Cerebellum (tissue), 4 donors: ENCODE measurements at places on chromosomes 4 and X. TPM values are rescaled to one million over a fixed set of nuclear protein-coding genes. Genes with fewer than 3 reads are reported as not detected.

The GRPR gene
- 0.36 TPM for total RNA-seq

The RPA4 gene
- 0.91 TPM for total RNA-seq

The RPGR gene
- 17.7 TPM for total RNA-seq

The FGF2 gene
- 12.1 TPM for total RNA-seq

The CXCL6 gene
- 1.00 TPM for total RNA-seq

The MCUB gene
- 10.6 TPM for total RNA-seq

The TMA16 gene
- total RNA-seq, result 17.5 TPM

The GPR34 gene
- total RNA-seq, result 8.4 TPM

The BST1 gene
- 1.2 TPM for total RNA-seq

The SRPK3 gene
- 0.18 TPM for total RNA-seq

The RTL3 gene
- total RNA-seq, result not detected

The NXT2 gene
- total RNA-seq, result 13.6 TPM

The SHISA3 gene
- 0.18 TPM for total RNA-seq

The DDX53 gene
- not detected for total RNA-seq

The NPNT gene
- total RNA-seq, result 2.0 TPM

The STEEP1 gene
- total RNA-seq, result 27.9 TPM

The SSX2 gene
- total RNA-seq, result not detected

GRCh38 chr4:33493231-33493630 is 2751.1 kb downstream of the ARAP2 start:
- no peak for DNase-seq

GRCh38 chrX:70453024-70453618 is 8.5 kb downstream of the DLG3 start:
- no peak for DNase-seq

- no peak for DNase-seq
Measured at GRCh38 chr4:7356667-7357310, 77.9 kb downstream of the PSAPL1 start.

DNA sequence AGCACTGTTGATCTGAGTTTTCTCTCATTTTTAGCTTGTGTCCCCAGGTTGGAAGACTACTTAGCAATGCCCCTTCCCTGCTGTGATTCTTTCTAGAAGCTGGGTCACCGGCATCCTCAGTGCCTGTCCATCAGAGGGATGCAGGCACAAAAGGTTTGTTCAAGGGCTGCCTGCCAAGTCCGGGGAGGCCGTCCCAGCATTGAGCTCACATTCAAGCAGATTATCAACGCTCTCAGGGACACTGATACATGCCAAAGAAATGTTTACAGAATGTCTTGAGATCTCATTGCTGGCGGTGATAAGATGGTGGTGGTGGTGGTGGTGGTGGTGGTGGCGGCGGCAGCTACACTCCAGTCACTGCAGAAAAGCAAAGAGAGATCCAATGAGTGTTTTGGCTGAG is 79.6 kb upstream of the VCX3A start:
- no peak for DNase-seq

GRCh38 chr4:83724485-83725335 is 188.8 kb downstream of the GPAT3 start:
- DNase-seq, result no peak

DNA sequence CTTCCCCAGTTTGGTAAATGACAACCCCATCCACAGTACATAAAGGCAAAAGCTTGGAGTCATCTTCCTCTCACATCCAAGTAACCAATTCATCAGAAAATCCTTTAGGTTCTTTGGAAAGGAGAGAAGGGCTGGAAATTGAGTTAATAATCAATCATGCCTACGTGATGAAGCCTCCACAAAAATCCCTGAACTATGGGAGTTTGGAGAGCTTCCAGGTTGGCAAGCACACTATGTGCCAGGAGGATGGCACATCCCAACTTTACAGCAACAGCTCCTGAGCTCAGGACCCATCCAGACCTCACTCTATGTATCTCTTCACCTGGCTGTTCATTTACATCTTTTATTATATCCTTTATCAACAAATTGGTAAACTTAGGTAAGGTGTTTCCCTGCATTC is 98.9 kb downstream of the IQCM start:
- no peak for DNase-seq

DNA sequence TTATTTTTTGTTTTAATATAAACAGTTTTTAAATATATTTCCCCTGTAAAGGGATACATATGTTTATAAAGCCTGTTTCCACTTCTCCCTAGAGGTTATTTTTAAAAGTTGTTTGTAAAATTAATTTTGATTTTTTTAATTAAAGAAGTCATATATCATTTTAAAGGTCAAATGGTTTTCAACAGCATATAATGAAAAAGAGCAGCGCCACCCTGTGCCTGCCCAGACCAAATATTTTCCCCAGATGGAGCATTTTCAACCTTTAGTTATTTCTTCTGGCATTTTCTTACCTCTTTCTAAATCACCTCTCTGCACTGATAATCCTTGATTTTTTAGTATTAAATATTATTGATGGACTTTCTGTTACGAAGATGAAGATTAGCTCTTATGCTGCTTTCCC is 21.0 kb downstream of the MSX1 start:
- DNase-seq, result no peak

DNA sequence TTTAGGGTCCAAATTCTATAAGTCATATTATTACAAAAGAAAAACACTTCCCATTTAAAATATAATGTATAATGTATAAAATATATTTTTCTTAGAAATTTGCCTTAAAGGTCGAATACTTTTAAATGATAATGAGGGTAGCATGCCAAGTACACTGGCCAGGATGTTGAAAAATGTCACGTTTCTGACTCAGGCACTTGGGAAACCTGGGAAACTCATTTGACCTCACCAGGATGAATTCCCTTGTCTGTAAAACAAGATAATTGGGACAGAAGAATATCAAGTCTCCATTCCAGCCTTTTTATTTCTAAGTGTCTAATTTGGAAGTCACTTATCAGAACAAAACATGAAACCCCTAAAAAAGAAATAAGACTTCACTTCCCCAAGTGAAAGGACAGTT is 3.4 kb upstream of the SLC39A8 start:
- no peak for DNase-seq

GRCh38 chrX:132631579-132632232 is 142.9 kb upstream of the MBNL3 start:
- peak; percentile 1 for DNase-seq

- no peak for DNase-seq
Measured at GRCh38 chrX:55220119-55220794, at the start of gene PAGE5. PAGE5 (plus strand) TSS chrX:55220346; CDS start chrX:55221383, 1,037 bp downstream.

- DNase-seq, result no peak
Measured at GRCh38 chr4:55386073-55386472, 9.7 kb upstream of the TMEM165 start.

DNA sequence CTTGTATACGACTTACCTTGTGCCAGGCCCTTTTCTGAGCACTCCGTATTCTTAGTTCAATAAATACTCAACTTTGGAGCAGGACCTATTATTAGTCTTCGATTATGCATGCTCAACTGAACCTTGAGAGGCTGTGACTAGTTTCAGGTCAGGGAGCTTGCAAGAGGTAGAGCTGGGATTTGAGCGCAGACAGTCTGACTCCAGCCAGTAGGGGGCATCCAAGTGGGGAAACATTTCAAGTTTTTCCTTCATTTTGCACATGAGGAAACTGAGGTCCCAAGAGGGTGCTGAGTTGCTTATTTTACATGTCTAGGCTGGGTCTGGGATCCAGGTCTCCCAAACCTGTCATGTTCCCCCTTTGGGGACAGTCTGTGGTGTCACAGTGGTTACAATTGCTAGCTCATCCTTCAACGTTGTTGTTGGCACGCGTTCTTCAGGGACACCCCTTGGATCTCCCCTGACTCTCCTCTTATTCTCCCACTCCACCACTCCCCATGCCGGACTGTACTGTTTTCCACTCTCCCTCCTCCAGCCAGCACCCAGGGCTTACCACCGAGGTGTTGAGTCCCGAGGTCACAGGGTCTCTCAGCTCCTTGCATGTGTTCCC is 6.7 kb upstream of the PRICKLE3 start:
- DNase-seq, result no peak

GRCh38 chr4:186622788-186623464 is 67.6 kb upstream of the MTNR1A start:
- peak; percentile 5 for DNase-seq

- DNase-seq, result no peak
Measured at GRCh38 chrX:700936-701335, 70.3 kb downstream of the SHOX start.

GRCh38 chr4:188660796-188661195 is 521.6 kb downstream of the TRIML1 start:
- no peak for DNase-seq

GRCh38 chrX:124862301-124862700 is 457.4 kb upstream of the TEX13C start:
- no peak for DNase-seq

GRCh38 chrX:11672213-11672612 is 6.5 kb upstream of the ARHGAP6 start:
- no peak for DNase-seq

- no peak for DNase-seq
Measured at GRCh38 chr4:122584519-122584918, 36.3 kb downstream of the IL21 start.

DNA sequence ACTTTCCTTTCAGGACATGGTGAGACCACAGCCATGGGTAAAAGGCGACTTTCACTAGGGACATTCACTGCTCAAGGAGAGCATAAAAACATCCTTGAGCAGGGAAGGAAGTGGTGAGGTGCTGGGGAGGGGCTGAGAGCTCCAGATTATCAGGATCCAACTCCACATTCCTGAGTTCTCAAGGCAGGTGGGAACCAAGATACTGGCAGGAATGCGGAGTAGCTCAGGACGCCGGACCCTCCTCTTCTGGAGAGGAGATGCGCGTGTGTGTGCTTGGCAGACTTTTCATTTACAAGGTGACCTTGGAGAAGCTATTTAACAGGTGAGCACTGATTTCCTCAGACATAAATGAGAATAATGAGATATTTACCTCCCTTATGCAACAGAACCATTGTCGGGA is 41.3 kb upstream of the TXK start:
- DNase-seq, result no peak

GRCh38 chrX:93420525-93421082 is 252.8 kb downstream of the NAP1L3 start:
- no peak for DNase-seq

DNA sequence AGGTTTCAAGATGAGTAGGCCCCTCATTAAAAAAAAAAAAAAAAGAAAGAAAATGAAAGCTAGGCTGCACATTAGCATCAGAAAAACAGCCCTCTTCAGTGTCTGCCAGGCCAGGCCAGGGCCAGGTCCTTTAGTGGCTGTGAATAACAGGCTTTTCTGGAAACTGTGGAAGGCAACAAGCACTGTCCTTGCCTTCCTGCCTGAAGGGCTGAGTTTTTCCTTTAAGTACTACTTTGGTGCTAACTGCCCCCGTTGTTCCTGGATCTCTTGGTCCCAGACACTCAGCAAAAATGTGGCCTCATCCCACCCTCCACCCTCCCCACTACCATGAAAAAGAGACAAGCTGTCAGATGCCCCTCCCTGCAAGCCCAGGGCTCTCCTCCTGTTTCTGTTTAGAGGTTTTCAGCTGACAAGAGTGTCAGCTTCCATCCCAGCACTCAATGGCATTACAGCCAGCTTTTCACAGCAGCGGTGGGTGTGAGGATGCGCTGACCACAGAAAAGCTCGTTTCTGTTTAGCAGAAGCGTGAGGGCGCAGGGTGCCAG is 174.2 kb downstream of the NHS start:
- no peak for DNase-seq

- DNase-seq, result no peak
Measured at GRCh38 chr4:18103876-18104605, 82.5 kb upstream of the LCORL start.

DNA sequence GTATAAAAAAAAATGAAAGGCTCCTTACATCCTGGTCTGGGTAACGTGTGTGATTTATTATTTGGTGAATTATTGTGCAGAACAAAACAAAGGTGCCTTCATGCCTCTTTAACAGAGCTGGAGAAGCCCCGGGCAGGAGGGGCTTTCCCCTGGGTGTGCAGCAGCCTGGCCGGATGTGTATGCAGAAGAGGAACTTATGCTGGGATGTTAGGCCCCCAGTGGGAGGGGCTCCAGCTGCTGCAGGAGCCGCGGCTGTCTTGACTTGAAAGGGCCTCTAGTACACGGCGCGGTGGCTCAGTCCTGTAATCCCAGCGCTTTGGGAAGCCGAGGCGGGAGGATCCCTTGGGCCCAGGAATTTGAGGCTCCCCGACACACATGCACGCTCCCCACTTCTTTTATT is 16.0 kb downstream of the CCNQ start:
- no peak for DNase-seq

DNA sequence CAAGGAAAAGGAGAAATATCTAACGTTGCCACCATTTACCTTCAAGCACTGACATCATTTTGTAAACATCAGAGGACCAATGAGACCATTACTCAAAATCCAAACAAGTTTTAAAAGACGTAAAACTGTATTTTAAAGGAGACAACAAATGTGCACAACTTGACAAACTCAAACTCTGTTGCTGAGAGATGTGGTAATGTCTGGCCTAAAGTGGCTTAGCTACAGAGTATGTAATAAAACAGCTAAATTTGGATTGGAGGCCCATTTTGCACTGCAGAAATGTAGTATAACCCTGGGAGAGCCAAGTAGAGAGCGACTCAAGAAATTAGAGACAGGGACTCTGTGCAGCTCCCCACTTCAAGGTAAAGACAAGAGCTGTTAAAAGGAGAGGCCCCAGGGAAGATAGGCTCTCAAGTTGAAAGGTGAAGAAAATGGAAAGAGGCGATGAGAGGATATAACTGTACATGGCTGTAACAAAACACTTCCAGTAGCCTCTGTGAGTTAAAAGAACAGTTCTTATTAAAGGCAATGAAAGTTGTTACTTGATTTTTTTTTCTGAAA is 20.3 kb downstream of the UNC5C start:
- no peak for DNase-seq

DNA sequence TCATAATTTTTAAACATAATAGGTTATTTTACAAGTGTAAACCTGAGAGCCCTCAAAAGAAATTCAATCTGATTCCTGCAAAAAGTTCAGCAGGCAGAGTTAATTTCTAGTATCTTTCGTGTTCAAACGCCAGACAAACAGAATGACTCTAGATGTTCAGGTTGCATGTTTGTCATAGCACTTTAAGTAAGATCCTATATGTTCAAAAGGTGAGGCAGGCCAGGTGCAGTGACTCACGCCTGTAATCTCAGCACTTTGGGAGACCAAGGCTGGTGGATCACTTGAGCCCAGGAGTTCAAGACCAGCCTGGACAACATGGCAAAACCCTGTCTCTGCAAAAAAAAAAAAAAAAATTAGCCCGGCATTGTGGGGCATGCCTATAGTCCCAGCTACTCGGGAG is 1.1 kb upstream of the RASSF6 start:
- no peak for DNase-seq

GRCh38 chrX:39491548-39492297 is 606.0 kb downstream of the BCOR start:
- no peak for DNase-seq

GRCh38 chr4:53920116-53920515 is 144.3 kb downstream of the CHIC2 start:
- DNase-seq, result no peak

GRCh38 chrX:149938881-149939654 is 777 bp upstream of the EOLA2 start:
- DNase-seq, result peak; percentile 85
